Activated T-cell treated with anti-CD3 and anti-CD28 coated beads for 48 hours (primary cell): ENCODE measurements at places on chromosomes 4 and X.

DNA sequence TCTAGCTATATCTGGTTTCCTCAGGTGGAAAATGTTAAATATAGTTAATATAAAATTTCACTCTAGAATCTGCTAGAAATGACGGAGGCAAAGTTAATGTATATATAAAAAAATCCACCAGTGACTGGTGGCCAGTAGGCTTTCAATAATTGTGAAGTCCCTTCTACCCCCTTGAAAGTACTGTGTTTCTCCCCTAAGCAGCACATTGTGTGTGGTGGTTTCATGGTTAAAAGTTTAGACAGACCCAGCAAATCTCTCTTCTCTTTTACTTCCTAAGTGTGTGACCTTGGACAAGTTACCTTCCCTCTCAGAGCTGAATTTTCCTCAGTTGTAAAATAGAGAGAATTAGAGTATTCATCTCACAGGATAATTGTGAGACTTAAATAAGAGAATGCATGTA, 600 bp upstream of the HEPH start:
- DNase-seq, result no peak

- no peak for DNase-seq
Measured at GRCh38 chrX:40931921-40932320, 153.3 kb upstream of the USP9X start.

GRCh38 chrX:68894142-68894512, 65.3 kb downstream of the EFNB1 start:
- no peak for DNase-seq

DNA sequence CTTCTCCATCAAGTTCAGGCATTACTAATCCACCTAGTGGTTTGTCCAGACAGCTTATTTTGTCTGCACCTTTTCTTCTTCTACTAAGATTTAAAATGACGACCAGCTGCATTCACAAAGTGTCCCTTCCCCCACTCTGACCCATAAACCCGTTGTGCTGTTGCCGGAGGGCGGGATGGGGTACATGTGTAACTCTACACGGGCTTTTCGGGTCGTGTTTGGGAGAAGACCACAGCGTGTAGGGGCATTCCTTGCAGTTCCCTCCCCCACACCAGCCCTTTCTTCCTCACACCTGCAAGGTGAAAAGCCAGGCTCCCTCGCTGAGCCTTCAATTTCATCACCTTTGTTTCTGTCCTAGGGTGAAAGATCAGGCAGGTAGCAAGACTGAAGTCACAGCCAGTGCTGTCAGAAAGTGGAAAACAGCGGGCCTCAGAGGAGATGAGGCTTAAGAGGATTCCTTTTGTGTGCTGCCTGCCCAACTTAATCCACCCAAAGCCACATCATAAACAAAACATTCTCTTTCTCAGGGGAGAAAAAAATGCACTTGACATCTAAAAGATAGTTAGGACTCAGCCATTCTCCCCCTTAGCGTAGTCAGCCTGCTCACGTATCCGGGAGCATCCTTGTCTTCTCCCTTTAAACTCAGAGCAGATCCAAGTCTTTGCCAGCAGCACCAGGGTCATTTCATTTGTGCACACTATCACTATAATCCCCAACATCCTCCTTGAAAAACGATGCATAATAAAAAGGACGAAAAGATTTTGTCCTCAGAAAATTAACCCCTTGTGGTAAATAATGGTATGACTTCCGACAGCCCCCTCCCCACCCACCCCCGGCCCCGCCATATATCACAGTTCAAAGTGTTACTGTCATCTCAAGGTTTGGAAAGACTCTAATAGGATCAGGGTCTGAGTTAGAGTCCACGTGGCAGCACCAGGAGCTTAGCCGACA, 599.0 kb downstream of the RAB28 start:
- no peak for DNase-seq

DNA sequence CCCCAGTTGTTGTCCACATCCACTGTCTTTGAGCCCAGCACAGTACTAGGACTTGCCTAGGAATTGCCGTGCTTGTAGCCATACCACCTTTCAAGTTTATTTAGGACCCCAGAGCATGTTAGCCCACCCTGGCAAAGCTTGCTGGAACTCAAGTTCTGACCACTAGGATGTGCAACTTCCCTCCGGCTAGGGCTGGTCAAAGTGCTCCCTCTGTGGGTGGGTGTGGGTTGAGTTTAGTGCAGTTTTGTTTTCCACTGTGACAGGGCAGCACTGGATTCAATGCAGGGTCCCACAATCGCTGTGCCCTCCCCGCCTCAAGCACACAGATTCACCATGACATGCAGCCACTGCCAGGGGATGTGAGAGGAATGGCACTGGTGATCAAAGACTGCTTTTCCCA, 96.0 kb downstream of the RASGEF1B start:
- no peak for DNase-seq

DNA sequence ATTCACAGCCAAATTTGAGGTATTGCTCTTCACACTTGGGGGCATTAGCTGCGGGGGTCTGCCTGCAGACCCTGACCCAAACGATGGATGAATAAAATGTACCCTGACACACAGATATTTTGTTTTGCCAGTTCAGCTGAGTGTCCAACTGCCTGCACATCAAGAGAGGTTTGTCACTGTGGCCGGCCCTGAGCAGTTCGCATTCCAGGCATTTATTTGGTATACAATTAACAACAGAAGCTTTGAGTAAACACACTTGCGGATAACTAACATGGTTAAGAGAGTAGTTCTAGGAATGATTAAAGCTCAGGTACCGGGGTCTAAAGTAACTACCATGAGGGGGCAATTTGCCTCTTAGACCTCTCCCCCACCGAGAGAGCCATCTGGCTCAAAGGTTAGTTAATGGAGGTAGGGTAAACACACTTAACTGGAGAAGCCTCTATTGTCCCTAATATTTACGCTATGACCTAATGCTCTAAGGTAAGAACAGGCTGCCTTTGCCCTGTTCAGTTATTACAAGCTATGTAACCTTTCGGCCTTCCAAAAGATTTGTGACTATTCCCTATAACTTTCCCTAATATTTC, 162.0 kb downstream of the SNCA start:
- no peak for DNase-seq

GRCh38 chrX:20637351-20637750, 370.6 kb upstream of the RPS6KA3 start:
- no peak for DNase-seq

DNA sequence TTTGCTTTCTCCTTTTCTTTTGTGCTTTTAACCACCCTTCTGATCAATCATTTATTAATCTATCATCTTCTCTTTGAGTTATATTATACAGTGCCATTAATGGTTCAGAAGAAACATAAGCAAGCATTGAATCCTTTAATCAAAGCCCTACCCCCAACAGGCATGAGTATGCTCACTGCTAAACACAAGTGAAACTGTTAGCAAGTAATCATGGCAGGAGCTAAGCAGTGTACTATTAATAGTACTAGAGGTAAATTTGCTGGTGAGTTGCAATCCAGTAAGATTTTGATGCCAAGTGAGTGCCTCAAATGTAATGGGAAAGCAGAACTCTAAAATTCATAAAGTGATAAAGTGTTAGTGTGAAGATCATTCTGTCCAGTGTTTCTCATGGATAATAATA, 57.2 kb downstream of the FNIP2 start:
- DNase-seq, result no peak

GRCh38 chr4:1078490-1078889, 34.9 kb downstream of the RNF212 start:
- DNase-seq, result no peak
